ENCODE measurements at places on chromosomes 5 and 9.

GRCh38 chr5:10607023-10607665, 43.3 kb downstream of the ANKRD33B start:
- peak overlapping the region; percentile 57 for H3K27ac ChIP-seq
- H3K27me3 ChIP-seq = no peaks in the 10 kb centered on the region
- DNase-seq = peak; percentile 38
- peaks cover 15% of the 10 kb centered on the region for H3K4me1 ChIP-seq
- H3K36me3 ChIP-seq = no peaks in the 10 kb centered on the region

- peaks cover 70% of the 10 kb centered on the region for H3K36me3 ChIP-seq
- no peak overlapping the region for H3K27ac ChIP-seq
- no peaks in the 10 kb centered on the region for H3K4me1 ChIP-seq
- H3K27me3 ChIP-seq = no peaks in the 10 kb centered on the region
Measured at GRCh38 chr9:92308893-92309292, 15.4 kb upstream of the IARS1 start.

DNA sequence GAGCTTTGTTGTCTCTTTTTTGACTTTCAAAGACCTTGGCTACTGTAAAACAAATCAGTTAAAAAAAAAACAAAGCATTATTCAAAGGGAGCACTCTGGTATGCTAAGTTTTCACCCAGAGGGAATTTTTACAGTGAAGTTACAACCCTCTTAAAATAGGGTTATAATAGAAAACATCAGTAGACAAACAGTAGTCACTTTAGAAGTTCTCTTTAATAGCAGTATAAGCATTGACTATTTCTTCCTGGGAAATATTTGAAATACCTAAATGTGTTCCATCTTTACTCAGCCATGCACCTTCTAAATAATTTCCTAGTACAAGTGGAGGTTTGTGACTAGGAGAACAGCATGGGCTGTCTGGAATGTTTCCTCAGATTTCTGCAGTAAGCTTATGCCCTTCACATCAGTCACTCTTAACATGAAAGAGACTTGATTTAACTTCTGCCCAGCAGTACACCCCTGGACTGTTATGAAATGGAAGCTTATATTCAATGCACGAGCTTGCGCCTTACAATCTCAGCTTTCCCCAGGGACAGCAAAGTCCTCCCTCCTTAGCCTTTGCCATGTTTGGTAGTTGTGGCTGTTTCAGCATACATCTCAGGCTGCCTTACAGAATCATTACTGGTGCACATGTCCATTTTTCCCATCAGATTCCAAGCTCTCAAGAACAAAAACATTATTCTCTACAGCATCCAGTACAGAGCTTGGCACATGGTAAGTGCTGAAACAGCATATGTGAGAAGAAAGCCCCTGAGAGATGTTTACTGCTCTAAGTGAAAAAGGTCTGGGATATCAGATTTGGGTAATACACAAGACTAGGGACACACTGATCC, 191.5 kb downstream of the ZNF608 start:
- no peak for DNase-seq
- no peaks in the 10 kb centered on the region for H3K36me3 ChIP-seq
- no peak overlapping the region for H3K4me3 ChIP-seq
- H3K4me1 ChIP-seq = no peaks in the 10 kb centered on the region
- no peak overlapping the region for H3K27ac ChIP-seq

DNA sequence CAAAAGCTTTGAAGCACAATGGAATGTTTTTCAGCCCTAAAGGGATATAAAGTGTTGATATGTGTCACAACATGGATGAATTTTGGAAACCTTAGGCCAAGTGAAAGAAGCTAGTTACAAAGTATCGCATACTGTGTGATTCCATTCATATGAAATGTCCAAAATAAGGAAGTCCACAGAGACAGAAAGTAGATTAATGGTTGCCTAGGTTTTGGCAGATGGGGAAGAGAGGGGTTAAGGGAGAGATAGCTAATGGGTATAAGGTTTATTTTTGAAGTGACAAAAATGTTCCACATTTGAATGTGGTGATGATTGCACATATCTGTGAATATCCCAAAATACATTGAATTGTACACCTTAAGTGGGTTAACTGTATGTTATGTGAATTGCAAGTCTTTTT, 57.5 kb upstream of the MCCC2 start:
- no peaks in the 10 kb centered on the region for H3K27me3 ChIP-seq
- H3K4me3 ChIP-seq = no peak overlapping the region
- H3K36me3 ChIP-seq = no peaks in the 10 kb centered on the region

DNA sequence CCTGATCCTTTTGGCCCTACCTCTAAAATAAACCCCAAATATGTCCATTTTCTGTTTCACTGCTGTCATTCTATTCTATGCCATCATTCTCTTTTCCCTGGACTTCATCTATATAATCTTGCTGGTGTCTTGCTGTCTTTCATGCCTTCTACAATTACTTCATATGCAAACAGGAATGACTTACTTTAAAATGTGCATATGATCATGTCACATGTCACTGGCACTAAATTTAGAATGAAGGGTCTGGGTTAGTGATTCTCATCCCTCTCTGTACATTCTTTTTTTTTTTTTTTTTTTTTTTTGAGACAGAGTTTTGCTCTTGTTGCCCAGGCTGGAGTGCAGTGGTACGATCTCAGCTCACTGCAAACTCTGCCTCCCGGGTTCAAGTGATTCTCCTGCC, 22.9 kb downstream of the FAF2 start:
- H3K36me3 ChIP-seq = no peaks in the 10 kb centered on the region
- no peak overlapping the region for H3K4me3 ChIP-seq
- no peaks in the 10 kb centered on the region for H3K27me3 ChIP-seq
- no peaks in the 10 kb centered on the region for H3K4me1 ChIP-seq
- H3K27ac ChIP-seq = no peak overlapping the region

- no peak overlapping the region for H3K27ac ChIP-seq
- H3K36me3 ChIP-seq = no peaks in the 10 kb centered on the region
- peaks cover 22% of the 10 kb centered on the region for H3K4me1 ChIP-seq
- DNase-seq = no peak
Measured at GRCh38 chr5:133222040-133222439, 170.2 kb downstream of the HSPA4 start.

DNA sequence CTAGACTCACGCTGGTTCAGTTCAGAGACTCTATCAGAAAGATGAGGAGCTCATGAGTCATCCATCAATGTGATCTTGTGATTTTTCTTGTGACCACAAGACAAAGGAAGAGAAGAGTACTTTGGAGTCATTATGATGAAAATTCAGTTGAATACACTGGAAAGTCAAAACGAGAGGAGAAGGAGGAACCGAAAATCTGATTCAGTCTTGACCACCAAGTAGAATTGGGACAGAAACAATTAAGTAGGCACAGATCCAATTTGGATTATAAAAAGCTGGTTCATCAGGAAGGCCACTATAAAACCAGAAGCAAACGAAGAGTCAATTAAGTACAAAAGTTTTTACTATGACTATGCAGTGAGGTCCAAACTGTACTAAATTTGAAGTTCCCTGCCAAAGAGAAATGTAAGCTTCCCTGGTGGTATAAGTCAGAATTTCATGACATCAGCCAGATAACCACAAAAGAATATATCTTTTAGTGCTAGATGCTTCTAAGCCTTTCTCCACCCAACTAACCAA, 90.9 kb downstream of the THBS4 start:
- no peaks in the 10 kb centered on the region for H3K4me1 ChIP-seq
- H3K36me3 ChIP-seq = no peaks in the 10 kb centered on the region
- H3K27me3 ChIP-seq = no peaks in the 10 kb centered on the region
- H3K4me3 ChIP-seq = no peak overlapping the region
- H3K27ac ChIP-seq = peak overlapping the region; percentile 1

DNA sequence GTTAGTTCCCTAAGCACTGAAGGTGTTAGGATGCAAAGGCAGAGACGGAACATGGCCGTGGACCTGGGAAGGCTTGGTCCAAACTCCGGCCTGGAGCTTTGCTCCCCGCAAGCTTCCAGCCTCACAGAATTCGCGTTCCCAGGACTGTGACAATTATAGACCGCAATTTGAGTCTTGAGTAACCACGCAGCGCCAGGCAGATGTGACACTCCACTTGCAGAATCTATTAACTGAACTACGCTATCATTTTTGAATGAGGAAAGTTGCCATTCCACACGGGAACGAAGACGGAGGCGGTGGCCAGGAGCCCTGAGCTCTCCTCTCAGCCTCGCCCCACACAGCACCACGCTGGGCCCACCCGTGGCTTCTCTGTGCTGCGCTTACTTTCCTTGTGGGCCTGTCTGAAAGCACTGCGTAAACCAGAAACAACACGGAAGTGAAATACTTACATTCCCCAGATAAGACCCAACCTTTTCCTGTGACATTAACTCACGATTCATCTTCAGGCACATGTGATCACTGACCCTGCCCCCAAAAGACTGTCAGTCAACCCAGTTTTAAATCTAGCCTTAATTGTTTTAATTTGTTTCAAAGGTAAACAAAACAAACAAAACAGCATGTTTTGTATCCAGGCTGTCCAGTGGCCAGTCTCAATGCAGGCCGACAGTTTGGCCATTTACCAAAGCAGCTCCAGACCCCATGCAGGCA, 16.1 kb upstream of the COL5A1 start:
- no peaks in the 10 kb centered on the region for H3K4me1 ChIP-seq
- H3K27ac ChIP-seq = no peak overlapping the region
- no peak overlapping the region for H3K4me3 ChIP-seq
- no peaks in the 10 kb centered on the region for H3K36me3 ChIP-seq

DNA sequence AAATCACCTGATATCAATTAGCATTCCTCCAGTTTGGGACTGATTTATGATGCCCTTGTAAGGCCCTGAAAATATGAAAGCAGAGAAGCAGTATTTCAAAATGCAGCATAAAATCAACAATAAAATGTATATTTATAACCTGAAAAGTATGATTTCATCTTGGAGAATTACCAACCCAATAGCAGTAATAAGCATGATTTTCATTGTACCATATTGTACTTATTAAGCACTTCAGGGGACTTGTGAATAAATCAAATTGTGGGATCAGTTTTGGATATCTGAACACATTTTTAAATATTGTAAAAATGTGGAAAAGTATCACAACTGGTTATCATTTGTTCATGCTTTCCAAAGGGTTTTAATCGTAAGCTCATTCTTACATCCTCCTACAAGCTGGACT, 250.8 kb downstream of the DMRT2 start:
- H3K27me3 ChIP-seq = no peaks in the 10 kb centered on the region
- H3K36me3 ChIP-seq = no peaks in the 10 kb centered on the region
- no peak overlapping the region for H3K27ac ChIP-seq

DNA sequence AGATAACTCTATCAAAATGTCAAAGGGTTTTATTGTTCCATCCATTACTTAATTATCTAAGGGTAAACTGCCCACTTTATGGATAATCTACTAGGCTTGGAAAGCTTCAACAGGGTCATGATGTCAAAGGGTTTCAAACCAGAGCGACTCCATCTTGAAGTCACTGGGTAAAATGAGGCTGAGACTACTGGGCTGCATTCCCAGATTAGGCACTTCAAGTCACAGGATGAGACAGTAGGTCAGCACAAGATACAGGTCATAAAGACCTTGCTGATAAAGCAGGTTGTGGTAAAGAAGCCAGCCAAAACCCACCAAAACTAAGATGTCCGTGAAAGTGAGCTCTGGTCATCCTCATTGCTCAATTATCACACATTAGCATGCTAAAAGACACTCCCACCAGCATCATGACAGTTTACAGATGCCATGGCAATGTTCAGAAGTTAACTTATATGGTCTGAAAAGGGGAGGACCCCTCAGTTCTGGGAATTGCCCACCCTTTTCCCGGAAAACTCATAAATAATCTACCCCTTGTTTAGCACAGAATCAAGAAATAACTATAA, 138.6 kb downstream of the GNAQ start:
- no peaks in the 10 kb centered on the region for H3K36me3 ChIP-seq
- DNase-seq = no peak
- H3K4me1 ChIP-seq = peaks cover 13% of the 10 kb centered on the region

GRCh38 chr5:43335681-43336080, 22.5 kb upstream of the HMGCS1 start:
- DNase-seq = no peak
- no peaks in the 10 kb centered on the region for H3K4me1 ChIP-seq
- no peak overlapping the region for H3K4me3 ChIP-seq
- no peaks in the 10 kb centered on the region for H3K36me3 ChIP-seq

GRCh38 chr5:167071981-167072610, 1219.3 kb upstream of the WWC1 start:
- no peak for DNase-seq
- H3K36me3 ChIP-seq = no peaks in the 10 kb centered on the region

GRCh38 chr5:150729859-150730258, 29.0 kb downstream of the DCTN4 start:
- peaks cover under 1% of the 10 kb centered on the region for H3K4me1 ChIP-seq
- H3K4me3 ChIP-seq = no peak overlapping the region
- no peak for DNase-seq
- peaks cover 87% of the 10 kb centered on the region for H3K36me3 ChIP-seq

GRCh38 chr9:78261403-78262001, 25.6 kb downstream of the CEP78 start:
- H3K4me1 ChIP-seq = no peaks in the 10 kb centered on the region
- no peak overlapping the region for H3K27ac ChIP-seq
- H3K27me3 ChIP-seq = no peaks in the 10 kb centered on the region

DNA sequence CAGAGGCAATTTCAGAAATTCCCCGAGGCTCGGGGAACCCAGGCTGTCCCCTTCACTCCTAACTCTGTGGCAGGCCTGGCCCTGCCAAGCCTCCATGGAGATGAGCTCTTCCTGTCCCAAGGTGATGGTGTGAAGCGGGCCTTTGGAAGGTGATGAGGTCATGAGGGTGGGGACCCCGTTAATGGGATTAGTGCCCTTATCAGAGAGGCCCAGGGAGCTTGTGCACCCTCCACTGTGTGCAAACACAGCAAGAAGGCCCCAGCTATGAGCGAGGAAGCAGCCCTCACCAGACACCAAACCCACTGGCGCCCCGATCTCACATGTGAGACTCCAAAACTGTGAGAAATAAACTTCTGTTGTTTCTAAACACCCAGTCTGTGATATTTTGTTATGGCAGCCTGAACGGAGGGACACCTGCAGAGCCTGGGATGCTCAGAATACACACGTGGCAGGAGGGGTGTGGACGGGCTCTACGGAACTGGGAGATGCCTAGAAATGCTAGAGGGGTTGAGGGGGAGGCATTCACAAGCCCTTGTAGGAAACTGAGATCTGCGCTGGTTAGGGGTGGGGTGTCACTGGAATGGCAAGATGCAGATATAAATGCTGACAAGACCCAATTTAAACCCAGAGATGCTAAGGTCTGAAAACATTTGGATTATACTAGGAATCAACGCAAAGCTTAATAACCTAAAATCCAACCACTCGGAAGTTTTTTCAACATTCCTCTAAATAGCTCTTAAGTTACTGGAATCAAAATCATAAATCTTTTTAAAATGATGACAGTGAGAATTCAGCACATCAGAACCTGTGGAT, 46.9 kb downstream of the ADAMTS2 start:
- H3K27me3 ChIP-seq = no peaks in the 10 kb centered on the region
- no peaks in the 10 kb centered on the region for H3K36me3 ChIP-seq
- H3K27ac ChIP-seq = no peak overlapping the region
- no peak for DNase-seq

- H3K36me3 ChIP-seq = no peaks in the 10 kb centered on the region
- H3K4me1 ChIP-seq = no peaks in the 10 kb centered on the region
- H3K27me3 ChIP-seq = peaks cover 12% of the 10 kb centered on the region
- no peak overlapping the region for H3K4me3 ChIP-seq
Measured at GRCh38 chr5:115807654-115808052, 8.8 kb downstream of the CDO1 start.
